H9 (cell line): ENCODE measurements at places on chromosomes 5 and 9. TPM values are rescaled to one million over a fixed set of nuclear protein-coding genes. Genes with fewer than 3 reads are reported as not detected.

DNA sequence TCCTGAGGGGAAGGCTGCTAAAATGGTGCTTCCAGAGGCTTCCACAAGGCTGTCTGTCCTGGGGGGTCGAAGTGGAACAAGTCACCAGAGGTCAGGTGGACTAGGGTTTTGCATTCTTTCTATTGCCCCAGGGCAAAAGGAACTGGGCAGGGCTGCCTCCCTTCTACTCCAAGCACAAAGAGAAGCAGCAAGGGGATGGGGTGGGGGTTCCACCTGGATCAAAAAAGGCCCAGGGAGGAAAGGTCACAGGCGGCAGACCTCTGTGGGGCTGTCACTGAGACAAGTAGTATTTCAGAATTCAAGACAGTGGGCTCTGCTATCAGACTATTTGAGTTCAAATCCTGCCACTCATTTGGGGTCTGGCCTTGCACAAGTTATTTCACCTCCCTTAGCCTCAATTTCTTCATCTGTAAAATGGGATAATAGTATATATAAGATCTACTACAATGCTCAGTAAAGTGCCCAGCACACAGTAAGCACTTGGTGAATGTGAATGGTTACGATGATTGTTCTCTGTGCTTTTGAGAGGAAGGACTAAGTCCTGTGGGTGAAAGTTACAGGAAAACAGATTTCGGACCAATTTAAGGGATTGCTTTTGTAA lies 1.9 kb upstream of the ARSI start:
- no peak for DNase-seq

- peak; percentile 31 for DNase-seq
These were observed 82.1 kb downstream of the FBN2 start for GRCh38 chr5:128455841-128456361.

DNA sequence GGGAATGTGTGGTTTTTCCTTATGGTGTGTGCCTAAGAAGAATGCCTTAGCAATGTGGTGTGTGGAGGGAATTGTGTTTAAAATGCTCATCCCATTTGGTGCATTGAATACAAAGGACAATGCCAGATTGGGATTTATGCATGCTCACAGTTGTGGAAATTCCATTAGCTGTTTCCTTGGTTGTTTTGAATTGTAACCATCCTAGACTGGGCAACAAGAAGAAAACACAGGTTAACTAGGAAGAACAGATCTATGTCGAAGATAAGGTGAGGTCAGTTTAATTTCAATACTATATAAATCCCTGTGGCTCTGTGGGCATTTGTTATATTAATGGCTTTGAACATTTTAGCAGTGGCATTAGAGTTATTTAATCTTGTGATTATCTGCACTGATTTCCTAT lies 266.8 kb downstream of the MAT2B start:
- no peak for DNase-seq

- DNase-seq, result no peak
These were observed 21.5 kb downstream of the PLPP7 start for GRCh38 chr9:131310833-131311554.

DNA sequence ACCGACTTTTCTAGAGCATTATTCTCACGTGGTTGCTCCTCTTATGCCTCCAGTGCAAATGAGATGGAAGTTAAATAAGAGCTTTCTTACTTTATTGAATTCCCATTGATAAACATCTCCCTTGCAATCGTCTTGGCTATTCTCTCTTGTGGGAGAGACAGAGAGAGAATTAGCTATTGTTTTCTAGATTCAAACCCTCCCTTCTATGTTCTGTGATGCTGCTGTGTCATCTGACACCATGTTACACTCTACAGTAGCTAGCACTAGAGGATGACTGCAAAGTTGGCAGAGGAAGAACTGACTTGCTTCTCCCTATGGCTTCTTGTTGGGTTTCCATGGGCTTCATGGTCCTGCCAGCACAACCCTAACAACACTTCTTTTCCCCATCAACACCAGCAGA lies 134.6 kb upstream of the RANBP3L start:
- no peak for DNase-seq

GRCh38 chr5:107074996-107075395 lies 595.7 kb downstream of the EFNA5 start:
- no peak for DNase-seq

DNA sequence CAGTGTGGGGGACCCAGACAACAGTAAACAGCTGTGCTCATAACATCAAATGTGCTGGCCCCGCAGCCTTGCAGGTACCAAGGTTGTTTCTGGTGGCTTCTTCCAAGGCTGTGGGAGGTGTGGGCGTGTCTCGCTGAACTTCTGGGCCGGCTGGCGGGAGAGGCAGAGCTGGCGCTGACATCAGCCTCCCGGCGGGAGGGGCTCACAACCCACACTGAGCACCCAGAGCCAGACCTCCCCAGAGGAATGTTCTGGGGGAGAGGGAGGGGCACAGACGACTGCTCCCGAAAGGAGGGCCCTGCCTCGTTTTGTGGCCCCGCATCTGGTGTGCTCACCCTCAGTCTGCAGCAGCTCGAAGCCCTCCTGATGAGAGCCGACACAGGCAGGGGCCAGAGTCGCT lies 6.9 kb upstream of the SLC12A7 start:
- no peak for DNase-seq

DNA sequence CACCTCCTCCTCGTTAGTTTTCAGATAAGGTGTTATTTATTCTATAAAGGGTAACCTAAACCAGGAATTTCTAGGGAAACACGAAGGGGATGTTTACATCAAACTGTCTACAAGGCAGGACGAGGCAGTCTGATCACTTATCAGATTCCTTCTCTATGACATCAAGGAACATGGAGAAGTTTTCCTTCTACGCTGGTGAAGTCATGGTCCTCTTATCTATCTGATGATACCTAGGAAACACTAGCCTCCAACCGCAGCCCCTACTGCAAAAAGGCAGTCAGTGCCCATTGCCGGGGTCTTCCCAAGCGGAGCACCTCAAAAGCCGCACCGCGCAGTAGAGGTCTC lies 1.5 kb downstream of the MPDZ start:
- DNase-seq, result no peak

GRCh38 chr9:103988821-103989220 lies 105.3 kb upstream of the SMC2 start:
- DNase-seq, result no peak

DNA sequence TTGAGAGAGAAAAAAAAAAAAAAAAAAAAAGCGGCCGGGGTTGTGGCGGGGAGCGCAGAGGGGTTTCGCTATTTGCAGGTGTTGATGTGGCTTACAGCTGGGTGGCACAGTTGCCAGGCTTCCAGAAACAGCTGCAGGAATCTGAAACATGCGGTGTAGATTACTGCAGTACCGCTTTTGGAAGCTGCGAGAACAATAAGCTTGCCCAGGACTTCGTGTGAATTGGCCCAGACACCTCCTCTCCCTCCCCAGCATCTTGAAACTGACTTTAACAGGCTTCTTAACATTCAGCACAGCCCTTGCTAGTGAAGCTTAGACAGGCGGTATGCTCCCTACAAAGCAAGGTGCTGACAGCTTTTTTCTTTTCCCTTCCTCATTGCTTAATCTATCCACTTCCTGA lies 104.0 kb downstream of the ATP10B start:
- DNase-seq, result no peak

DNA sequence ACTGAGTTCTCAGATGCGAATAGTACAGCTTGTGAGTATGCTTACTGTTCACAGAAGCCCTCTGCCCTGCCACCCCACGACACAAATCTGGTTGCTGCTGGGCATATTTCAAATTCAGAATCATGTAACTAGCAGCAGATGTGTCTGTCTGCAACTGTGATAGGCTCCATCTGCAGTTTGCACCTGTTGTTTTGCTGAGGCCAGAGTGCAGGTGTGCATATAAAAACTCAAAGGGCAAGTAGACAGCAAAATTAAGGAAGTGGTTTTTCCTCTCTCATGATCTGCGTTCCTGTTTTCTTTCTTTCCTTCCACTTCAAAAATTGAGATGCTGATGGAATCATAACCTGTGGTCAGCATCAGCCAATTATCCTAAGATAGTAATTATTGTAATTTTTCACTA lies 1000.5 kb downstream of the PTPRD start:
- no peak for DNase-seq

DNA sequence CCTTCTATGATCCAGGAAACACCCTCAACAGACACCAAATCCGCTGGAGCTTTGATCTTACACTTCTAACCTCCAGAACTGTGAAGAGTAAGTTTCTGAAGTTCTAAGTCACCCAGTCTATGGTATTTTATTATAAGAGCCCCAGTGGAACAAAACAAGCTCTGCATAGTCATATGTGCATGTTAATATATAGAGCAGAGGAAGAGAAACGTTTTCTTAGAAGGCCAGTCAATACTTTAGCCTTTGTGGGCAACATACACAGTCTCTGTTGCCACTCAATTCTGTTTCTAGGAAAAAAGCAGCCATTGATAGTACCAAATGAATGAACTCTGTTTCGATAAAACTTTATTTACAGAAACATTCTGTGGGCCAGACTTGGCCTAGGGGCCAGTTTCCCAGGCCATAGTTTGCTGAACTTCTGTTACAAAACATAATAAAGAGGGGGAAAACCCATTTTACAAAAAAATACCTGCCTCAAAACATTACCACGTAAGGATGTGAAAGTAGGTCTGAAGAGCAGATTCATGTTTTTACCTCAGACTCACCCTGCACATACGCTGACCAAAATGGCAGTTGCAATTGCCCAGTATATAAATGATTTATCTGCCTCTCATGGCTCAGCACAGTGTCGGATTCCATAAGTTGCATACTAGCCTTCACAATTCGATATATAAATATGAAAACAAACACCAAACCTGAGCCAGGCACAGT lies 350.5 kb downstream of the SLIT3 start:
- no peak for DNase-seq

DNA sequence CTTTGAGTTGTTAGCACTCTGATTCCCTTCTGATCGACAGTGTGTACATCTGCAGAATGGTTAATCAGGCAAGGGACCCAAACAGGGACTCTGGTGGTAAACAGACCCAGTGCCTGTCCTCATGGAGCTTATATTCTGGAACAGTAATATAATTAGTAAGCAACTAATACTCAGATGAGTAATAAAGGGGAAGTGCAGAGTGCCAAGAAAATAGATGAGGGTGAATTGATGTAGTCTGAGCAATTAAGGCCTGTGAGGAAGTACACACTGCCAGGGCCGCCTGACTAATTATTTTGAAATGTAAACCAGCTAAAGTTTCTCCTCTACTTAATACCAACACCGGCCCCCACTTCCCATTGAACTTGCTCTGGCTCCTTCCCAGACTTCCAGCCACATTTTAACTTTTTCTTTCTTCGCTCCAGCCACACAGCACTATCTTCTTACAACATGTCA lies 4.2 kb downstream of the DHX29 start:
- DNase-seq, result no peak

GRCh38 chr5:54455413-54456157 lies at the start of gene HSPB3:
TSS of gene HSPB3 (plus strand) at chr5:54455699. CDS start at chr5:54455790, 91 bp downstream.
- no peak for DNase-seq

DNA sequence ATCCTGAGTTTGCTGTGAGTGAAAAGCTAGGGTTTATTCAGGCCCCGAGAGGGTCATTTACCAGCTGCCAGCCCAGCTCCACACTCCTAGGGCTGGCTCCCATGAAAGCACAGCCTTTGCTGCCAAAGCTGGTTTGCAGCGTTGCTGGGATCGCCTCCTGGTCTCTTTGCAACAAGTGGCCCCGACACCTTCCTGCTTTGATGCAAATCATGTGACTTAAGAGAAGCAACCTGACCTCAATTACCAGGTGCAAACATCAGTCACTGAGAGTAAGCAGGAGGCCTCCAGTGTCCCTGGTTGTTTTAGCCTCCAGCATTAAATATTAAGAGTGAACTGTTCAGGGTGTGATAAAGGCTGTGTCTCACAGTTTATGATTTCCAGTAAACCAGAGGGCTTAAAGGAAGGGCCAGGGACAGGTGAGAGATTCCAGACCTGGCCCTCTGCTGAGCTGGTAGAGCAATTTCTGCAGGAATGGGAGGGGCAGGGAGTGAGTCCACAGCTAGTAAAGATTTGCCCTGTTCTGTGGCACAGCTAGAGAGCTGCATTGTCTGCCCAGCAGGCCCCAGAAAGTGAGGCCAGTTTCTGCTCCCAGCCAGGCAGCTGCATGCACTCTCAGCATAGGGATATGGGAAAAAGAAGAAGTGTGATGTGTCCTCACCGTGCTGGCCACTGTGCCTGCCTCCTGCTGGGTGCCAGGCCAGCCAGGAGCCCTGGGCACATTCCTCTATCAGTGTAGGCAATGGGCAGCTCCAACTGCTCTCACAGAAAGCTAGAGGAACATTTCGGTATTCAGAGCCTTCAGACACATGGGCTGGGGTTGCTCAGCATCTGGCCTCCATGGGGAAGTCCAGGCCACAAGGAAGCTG lies 58.0 kb downstream of the SLC22A5 start:
- no peak for DNase-seq

GRCh38 chr5:164220522-164220921 lies 715.1 kb downstream of the MAT2B start:
- no peak for DNase-seq

GRCh38 chr5:145543968-145544367 lies 291.2 kb downstream of the PRELID2 start:
- DNase-seq, result no peak

- no peak for DNase-seq
These were observed 6.5 kb downstream of the FAM240B start for GRCh38 chr9:38713426-38713825.

- DNase-seq, result no peak
These were observed 453.3 kb downstream of the DIRAS2 start for GRCh38 chr9:90189306-90189705.

DNA sequence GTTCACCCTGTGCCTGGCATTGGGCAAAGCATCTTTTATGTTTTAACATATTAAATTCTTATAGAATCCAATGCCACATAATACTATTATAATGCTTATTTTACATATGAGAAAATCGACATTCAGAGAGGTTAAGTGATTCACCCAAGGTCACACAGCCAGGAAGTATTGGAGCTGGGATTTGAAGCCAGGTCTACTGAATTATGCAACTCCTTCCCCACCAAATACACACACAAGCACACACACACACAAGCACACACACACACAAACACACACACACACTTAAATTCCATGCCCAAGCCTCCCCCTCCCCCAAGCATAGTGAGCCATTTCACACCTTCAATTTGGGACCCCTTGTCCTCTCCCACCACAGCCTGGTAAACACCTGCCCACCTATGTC lies 37.4 kb downstream of the UBE2QL1 start:
- DNase-seq, result no peak

- DNase-seq, result no peak
These were observed 168.9 kb upstream of the NFIB start for GRCh38 chr9:14482856-14483255.

The CCDC152 gene
- total RNA-seq, result 0.13 and 0.48 TPM in 2 replicates

The DRD1 gene
- not detected in 2 replicates for total RNA-seq

The ASTN2 gene
- total RNA-seq, result 9.7 and 10.1 TPM in 2 replicates

The SPOCK1 gene
- 9.8 and 10.9 TPM in 2 replicates for total RNA-seq

The LCN9 gene
- total RNA-seq, result 0.52 and 0.72 TPM in 2 replicates

The ACOT12 gene
- total RNA-seq, result not detected in 2 replicates

The HMGCR gene
- 158 and 178 TPM in 2 replicates for total RNA-seq

The KIF4B gene
- total RNA-seq, result 0.04 and 0.07 TPM in 2 replicates

The BBLN gene
- total RNA-seq, result 72.5 and 74.9 TPM in 2 replicates

The EGFL7 gene
- 37.7 and 38.0 TPM in 2 replicates for total RNA-seq
